ENCODE measurements at places on chromosomes 3 and 15.

- no peak for DNase-seq
These were observed 10.1 kb downstream of the CDC25A start for GRCh38 chr3:48178072-48178471.

DNA sequence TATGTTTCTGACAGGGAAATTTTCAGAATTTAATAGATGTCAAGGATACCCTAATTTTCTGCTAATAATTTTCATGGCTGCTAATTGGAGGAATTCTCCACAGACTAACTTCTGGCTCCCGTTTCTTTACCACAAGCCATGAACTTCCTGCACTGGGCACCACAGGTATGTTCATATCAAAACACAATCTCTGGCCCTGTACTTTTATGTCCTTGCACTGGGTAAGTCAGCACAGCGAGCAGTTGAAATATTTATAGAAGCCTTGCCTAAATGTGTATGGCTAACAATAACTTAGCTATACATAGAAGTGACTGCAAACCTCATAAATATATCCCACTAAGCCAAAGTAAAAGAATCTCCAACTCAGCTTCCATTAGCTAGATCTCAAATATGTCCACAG lies 246.9 kb downstream of the ZIC1 start:
- no peak for DNase-seq

DNA sequence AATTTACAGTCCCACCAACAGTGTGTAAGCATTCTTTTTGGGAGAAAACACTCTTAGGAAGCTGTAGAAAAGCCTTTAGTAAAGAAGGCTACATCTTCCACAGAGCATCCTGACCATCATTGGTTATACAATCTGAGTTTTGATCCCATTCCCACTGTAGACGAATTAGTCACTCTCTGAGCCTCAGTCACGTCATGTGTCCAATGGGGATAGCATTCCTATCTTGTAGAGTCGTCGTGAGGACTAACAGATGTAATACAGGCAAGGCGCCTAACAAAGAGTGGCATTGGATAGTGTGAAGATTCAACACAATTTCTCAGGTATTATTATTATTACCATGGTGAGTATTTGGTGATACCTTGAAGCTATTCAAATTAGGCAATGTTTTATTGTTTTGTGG lies 44.0 kb upstream of the ALDH1A3 start:
- DNase-seq = no peak

DNA sequence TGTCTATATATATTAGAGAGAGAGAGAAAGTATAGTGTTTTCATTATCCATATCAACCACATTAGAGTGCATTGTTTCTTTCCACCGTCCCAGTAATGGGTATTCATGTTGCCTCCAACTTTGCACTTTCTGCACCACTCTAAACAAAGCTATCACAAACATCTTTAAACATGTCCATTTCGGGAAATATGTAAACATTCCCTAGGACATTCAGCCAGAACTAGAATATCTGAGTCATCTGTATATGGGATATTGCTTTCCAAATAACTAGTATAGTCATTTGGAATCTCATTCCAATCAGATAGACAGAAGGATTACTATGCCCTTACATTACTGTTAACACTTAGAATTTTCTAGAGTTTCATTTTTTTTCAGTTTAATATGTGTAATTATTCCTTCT lies 914.9 kb upstream of the EPHA6 start:
- no peak for DNase-seq

DNA sequence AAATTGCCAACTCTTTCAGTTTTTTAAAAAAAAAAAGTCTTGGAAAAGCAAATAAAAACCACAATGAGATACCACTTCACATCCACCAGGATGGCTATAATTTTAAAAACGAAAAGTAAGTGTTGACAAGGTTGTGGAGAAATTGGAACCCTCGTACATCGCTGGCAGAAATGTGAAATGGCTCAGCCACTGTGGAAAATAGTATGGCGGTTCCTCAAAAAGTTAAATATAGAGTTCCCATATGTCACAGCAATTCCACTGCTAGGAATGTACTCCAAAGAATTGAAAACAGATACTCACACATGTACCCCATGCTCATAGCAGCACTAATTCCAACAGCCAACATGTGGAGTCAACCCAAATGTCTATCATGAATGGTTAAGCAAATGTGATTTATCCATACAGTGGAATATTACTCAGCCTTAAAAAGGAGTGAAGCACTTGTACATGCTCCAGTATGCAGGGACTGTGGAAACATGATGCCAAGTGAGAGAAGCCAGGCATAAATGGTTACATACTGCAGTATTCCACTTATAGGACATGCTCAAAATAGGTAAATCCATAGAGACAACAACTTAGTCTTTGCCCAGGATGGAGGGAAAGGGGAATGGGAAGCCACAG lies 73.8 kb upstream of the PCSK6 start:
- DNase-seq = no peak

- no peak for DNase-seq
These were observed 104.8 kb upstream of the PLSCR5 start for GRCh38 chr3:146709969-146710368.

DNA sequence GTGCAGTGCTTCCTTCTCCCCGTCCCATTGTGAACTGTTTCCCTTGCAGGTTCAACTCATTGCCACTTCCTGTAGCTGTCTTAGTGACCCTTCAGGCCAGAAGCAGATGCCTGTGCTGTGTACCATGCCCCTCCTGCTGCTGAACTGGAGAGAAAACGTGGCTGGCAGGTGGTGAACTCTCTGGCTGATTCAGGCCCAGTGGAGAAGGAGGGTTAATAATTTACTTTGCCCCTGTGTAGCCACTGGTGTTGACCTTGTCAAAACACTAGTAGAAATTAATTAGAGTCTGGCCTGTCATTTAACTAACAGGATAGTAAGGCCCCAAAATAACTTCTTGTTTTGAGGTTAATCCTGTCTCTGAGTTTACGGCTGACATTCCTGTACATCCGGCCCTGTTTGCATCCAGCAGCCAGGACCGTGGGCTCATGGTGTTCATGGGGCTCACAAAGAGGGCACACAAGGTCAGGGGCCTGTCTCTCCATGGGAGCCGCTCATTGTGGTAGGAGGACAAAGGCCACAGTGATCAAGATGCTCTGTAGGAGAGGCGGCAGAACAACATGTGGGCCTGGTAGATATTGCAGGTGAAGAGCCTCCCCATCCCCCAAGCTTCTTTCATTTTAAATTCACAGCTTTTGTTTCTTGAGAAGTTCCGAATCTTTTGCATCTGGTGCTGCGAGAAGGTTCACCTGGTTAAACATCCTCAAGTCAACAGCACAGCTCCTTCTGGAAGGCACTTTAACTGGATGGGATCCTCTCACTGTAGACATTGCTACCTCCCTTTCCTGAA lies 101.6 kb downstream of the CGNL1 start:
- no peak for DNase-seq

- DNase-seq = no peak
These were observed 1.7 kb upstream of the MAN2A2 start for GRCh38 chr15:90901175-90902039.

GRCh38 chr15:95196176-95196915 lies 965.0 kb downstream of the MCTP2 start:
- no peak for DNase-seq

- DNase-seq = no peak
These were observed 167.1 kb downstream of the CACNA1D start for GRCh38 chr3:53661480-53661879.

- no peak for DNase-seq
These were observed 31.6 kb downstream of the EIF4E3 start for GRCh38 chr3:71693641-71694040.

- no peak for DNase-seq
These were observed 20.3 kb downstream of the NIT2 start for GRCh38 chr3:100354850-100355249.

- DNase-seq = no peak
These were observed 29.7 kb downstream of the PLXND1 start for GRCh38 chr3:129576514-129577352.

DNA sequence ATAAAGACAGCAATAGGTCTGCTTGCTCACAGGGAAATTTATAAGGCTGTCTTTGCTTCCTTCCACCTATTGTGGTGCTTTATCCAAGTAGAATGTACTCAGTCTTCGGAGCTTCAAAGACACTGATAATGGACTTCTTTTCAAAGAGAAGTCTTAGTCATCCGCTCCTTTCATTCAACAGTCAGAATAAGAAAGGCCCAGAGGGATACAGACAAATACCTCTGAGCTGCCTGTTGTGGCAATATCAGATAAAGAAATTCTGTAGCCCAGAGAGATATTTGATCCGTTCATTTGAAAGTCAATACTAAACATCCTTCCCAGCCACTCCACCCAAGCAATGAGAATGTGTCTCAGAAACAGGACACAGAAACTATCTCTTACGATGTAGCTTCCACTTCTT lies 110.0 kb downstream of the FHIT start:
- no peak for DNase-seq

- no peak for DNase-seq
These were observed 18.8 kb upstream of the IDH2 start for GRCh38 chr15:90121086-90121485.

DNA sequence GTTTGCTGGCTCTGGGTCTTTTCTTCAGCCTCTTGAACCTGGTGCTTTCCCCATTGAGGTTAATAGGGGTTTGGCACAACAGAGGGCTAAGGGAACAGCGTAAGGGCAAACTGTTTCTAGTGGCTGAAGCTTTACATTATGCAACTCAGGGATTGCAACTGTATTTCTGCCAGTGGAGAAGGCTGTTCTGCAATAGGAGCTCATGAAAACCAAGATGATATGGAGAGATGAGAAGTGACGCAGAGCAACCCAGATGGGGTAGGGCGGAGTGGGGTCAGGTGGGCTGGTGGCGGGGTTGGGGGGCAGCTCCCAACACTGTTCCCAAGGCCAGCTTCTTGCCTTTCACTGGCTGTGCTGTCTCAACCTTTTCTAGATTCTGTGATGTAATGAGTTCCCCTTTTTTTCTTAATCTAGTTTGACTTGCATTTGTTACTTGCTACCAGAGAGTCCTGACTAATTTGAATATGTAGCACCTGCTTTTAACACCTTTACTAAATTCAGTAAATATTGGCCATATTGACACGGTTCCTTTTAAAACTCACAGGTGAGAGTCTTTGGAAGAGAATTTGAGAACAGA lies 7.2 kb downstream of the GXYLT2 start:
- no peak for DNase-seq

- DNase-seq = no peak
These were observed 932.9 kb downstream of the ROBO1 start for GRCh38 chr3:78834910-78835309.

- no peak for DNase-seq
These were observed 23.3 kb downstream of the FBN1 start for GRCh38 chr15:48622237-48622636.

GRCh38 chr3:106458952-106459351 lies 590.1 kb upstream of the CBLB start:
- DNase-seq = no peak

GRCh38 chr15:27352136-27352535 lies 381.2 kb downstream of the GABRG3 start:
- DNase-seq = no peak

- DNase-seq = no peak
These were observed 356.1 kb downstream of the OTOL1 start for GRCh38 chr3:161852744-161853143.

DNA sequence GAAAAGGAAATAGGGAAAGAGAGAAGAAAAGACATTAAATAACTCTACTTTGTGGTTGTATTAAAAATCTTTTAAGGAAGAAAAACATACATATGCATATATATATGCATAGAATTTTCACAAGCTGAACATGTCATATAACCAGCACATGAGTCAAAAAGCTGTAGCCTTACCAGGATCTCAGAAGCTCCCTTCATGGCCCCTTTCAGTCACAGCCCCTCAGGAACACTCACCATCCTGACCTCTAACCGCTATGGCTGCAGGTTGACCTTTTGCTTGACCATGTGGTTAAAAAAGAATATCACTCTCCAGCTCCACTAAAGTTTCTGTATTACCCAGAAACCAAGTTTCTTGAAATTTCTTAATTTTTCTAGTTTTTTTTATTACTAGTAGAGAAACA lies 103.4 kb downstream of the CHST2 start:
- DNase-seq = no peak

GRCh38 chr3:151387432-151387831 lies 2.9 kb upstream of the P2RY12 start:
- DNase-seq = no peak

- DNase-seq = no peak
These were observed 541.7 kb upstream of the ZNF385D start for GRCh38 chr3:22292681-22293080.

GRCh38 chr15:71440489-71441110 lies 325.3 kb downstream of the THSD4 start:
- no peak for DNase-seq

DNA sequence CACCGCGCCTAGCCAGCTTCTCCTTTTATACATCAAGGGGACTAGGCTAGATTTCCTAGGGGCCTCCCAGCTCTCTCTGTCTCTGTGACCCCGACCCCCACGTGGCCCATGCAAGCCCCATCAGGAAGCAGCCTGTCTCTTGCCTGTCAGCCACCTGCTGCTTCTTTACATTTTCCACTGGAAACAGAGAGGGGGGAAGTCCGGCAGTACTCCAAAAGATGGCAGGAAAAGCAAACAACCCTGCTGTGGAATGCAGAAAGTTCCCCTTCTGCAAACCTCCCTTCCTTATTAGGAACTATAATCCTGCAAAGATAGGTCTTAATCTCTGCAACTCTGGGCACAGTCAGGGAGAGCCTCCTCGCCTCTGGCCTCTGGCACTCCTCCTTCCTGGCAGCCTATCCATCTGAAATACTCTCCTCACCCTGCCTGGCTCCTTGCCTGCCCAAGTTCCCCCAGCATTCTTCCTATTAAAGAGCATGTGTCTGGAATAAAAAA lies 47.4 kb upstream of the HACD2 start:
- DNase-seq = no peak

DNA sequence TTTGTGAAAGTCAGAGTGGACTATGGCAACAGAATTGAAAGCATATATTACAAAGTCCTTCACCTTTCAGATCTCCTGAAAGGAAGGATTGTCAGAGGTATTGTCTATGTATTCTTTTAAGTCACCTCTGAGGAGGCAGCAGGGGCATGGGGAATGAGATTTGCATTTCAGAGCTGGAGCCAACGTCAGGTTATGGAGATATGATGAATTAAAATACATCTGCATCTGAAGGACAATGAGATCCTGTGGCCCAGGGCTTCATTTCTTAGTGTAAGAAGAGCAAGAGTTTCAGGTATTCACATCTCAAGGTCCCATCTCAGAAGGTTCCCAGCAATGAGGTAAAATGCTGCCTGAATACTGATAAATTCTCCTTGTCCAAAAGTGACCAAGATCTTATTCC lies 695.8 kb downstream of the TUSC7 start:
- DNase-seq = no peak

All from stimulated activated CD4-positive, alpha-beta T cell treated with anti-CD3 and anti-CD28 coated beads, TNF-alpha, amount 100 ng/mL, for 48 hours (primary cell).